ENCODE measurements at places on chromosomes 7 and 10.

GRCh38 chr7:134714470-134715205 lies 64.8 kb upstream of the CALD1 start:
- no peak for DNase-seq

GRCh38 chr7:93226310-93226709 lies at the start of gene HEPACAM2:
HEPACAM2 (minus strand) TSS chr7:93226469.
- DNase-seq, result no peak

DNA sequence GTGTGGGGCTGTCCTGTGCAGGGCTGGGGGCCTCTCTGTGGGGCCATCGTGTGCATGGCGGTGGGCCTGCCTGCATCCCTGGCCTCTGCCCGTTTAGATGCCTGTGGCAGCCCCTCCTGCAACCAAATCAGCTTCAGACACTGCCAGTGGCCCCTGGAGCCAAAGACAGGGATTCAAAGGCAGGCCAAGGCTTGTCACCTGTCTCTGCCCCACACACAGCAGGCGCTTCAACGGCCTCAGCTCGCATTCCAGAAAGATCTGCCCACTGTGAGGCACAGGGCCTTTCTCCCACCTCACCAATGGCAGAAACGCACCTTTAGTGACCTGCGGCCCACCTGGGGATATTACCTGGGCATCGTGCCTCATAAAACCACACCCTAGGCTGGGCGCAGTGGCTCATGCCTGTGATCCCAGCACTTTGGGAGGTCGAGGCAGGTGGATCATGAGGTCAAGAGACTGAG lies 46.0 kb downstream of the INSIG1 start:
- DNase-seq, result no peak

DNA sequence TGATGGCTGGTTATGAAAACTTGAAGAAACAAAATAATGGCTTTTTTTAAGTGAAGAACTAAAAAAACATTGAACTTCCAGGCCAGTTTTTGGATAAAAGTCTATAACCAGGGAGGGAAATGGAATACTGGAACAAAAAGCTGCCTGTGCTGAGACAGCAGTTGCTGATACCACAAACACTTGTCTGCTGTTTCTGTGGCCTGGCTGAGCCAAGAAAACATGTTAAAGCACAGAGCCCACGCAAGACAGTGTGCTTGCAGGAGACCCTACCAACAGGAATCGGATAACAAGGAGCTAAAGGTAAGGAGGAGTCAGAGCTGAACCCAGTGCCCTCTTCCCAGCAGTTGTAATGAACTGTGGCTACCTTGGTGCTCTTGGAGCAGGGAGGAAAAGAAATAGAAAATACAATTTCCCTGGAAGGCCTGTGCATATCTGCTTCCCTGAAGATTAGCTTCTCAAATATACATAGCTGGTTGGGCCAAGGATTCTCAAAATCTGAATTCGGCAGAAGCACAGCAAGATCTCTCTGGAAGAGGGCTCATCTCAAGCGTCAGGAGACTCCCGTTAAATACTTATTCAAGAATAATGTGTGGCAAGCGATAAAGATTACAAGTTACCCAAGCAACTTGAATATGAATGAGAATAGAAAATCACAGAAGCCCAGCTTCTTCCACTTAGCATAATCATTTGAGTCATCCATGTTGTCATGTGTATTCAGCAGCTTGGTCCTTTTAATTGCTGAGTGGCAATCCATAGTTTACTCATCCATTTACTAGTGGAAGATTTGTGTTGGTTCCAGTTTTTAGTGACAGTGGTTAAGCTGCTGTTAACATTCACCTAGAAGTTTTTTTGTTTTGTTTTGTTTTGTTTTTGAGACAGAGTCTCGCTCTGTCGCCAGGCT lies 87.6 kb downstream of the NOD1 start:
- no peak for DNase-seq

DNA sequence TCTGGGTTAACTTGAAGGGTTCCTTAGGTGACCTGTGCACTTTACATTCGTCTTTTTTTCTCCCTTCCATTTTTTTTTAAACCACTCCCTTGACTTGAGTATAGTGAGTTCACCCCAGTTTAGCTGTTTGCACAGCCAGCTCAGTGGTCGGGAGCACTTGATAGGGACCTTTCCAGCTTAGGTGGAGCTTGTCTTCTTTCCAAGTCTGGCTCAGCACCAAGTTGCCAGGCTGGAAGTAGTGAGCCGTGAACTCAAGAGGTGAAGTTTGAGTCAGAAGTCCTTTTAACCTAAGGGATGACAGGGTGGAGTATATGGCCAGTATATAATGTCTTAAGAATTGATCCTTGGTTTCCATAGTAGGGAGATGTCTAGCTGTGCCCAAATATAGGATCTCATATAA lies 7.2 kb downstream of the DNAH11 start:
- DNase-seq, result no peak

DNA sequence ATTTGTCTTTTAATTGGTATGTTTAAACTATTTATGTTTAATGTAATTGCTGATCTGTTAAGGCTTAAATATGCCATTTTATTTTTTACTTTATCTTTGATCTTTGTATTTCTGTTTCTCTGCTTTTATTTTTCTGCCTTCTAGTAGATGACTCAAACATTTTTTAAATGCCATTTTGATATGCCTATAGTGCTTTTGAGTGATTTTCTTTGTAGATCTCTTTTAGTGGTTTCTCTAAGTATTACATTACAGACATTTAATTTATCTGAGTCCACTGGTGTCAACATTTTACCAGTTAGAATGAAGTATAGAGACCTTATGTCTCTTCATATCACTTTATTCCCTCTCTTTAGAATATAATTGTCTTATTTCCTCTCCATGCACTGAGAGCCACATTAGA lies 32.7 kb downstream of the IL6 start:
- DNase-seq, result no peak

GRCh38 chr10:124524991-124525653 lies 63.5 kb downstream of the LHPP start:
- DNase-seq, result no peak

GRCh38 chr7:141355032-141355431 lies 196.2 kb upstream of the AGK start:
- no peak for DNase-seq

- DNase-seq, result no peak
Measured at GRCh38 chr10:80612261-80612660, 74.6 kb downstream of the SH2D4B start.

GRCh38 chr10:65231148-65231547 lies 1694.7 kb upstream of the LRRTM3 start:
- DNase-seq, result no peak

GRCh38 chr10:63240807-63241206 lies 107.7 kb downstream of the NRBF2 start:
- no peak for DNase-seq

- DNase-seq, result no peak
Measured at GRCh38 chr7:30863706-30864035, 48.0 kb upstream of the AQP1 start.

DNA sequence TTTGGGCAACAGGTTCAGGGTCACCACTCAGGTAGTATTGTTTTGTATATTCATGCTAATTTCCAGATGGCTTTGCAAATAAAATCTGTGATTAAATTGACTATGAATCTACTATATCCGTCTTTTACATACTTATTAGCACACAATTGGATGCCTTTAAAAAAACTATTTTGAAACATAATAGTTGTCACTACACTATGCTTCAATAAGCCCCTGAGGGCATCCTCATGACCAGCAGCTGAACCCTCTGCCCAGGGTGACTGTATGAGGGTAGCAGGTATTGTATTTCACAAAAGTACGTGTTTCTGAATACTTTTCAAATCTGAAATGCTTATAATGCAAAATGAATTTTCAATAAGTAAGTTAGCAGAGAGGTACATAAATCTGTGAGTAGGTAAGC lies 97.3 kb downstream of the DNAH11 start:
- DNase-seq, result no peak

DNA sequence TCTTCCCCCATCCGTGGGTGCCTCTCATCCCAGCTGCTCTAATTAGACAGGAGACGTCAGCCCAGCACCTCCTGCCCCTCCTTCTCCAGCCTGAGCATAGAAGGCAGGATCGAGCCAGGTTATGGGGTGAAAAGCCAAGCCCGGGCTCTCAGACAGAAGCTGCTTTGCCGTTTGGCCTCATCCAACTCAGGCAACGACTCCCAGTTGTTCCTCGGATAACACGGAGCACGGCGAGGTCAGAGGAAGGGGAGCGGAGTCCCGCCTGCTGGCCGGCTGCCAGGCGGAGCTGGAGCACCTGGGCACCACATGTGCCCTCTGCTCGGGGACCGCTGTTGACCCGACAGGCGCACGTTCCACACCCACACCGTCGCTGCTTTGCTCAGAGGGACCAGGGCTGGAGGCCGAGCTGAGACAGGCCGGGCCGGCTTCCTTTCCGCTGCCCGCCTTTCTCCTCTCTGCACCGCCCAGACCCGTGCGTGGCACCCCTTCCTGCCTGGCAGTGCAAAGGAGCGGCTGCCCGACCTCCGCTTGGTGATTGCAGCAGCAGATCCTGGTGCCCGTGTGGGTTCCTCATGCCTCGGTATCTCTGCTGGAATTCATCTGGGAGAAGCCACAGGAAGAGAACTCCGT lies 21.6 kb upstream of the UNCX start:
- no peak for DNase-seq

DNA sequence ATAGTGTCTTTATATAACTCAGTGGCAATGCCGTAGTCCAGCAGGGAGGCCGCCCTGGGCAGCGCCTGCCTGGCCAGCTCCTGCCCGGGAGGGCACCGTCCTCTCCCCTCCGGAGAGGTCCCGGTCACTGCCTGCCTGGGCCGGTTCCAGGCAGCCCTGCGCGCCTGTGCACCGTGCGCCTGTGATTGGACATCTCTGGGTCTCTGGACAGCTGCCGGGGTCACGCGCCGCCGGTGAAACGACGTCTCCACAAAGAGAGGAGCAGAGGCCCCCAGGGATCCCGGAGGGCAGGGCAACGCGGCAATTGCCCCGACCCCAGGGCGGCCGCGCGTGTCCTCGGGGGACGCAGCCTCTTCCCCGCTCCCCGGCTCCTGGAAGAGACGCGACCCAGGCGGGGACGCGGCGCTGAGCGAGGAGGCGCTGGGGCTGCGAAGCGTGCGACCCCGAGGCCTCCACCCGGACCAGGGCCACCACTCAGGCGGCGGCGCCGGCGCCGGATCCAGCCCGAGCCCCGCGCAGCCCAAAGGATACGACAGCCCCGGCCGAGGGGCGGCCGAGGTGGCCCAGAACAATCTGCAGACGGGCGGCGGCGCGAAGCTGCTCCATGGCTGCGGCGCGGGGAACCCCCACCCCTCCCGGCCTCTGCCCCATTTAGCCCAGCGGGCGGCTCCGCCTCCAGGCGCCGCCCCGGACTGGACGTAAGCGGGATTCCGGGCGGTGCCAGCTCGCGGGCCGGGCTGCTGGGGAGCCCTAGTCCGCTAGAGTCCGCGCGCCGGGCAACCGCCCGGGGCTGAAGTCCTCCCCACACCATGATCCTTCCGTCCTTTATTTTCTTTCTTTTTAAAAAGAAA lies at the start of gene PHYH:
PHYH (minus strand) TSS at position 628 of the 851 bp plus-strand sequence; CDS start at position 606, 22 bp downstream.
- DNase-seq, result peak; percentile 58

- no peak for DNase-seq
Measured at GRCh38 chr7:134703782-134704181, 57.1 kb downstream of the BPGM start.

DNA sequence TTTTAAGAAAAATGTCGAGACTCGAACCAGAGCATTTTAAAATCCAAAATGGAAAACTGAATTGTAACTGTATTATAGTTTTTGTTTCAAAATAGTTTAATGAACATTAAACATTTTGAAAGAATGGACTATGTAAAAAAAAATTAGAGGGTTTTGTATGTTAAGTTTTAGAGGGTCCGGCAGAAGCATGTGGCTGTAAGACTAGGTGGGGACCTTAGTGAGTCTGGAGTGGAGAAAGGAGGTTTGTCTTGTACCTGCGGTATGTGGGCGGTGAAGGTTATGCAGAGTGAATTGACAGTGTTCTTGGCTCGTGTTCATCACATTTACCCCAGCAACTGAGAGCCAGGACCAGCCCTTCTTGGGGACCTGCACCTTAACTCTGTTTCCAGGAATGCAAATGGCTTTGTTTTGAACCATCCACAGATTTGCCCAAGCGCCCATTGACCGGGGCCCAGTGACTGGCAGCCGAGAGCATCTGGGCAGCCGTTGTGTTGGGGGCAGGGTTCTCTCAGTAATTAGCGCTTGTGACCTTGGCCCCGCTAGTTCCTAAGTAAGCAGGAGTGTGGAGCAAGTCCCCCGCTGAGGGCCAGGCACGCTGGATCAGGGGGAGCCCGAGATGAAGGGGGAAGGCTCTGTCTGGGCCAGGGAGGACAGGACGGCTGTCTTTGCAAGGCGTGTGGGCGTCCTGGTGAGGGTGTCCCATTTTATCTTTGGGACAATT lies 1.4 kb upstream of the KLF6 start:
- no peak for DNase-seq

- no peak for DNase-seq
Measured at GRCh38 chr10:127585519-127586023, 36.5 kb downstream of the NPS start.

- DNase-seq, result peak; percentile 16
Measured at GRCh38 chr10:100341953-100342626, 4.9 kb upstream of the SCD start.

DNA sequence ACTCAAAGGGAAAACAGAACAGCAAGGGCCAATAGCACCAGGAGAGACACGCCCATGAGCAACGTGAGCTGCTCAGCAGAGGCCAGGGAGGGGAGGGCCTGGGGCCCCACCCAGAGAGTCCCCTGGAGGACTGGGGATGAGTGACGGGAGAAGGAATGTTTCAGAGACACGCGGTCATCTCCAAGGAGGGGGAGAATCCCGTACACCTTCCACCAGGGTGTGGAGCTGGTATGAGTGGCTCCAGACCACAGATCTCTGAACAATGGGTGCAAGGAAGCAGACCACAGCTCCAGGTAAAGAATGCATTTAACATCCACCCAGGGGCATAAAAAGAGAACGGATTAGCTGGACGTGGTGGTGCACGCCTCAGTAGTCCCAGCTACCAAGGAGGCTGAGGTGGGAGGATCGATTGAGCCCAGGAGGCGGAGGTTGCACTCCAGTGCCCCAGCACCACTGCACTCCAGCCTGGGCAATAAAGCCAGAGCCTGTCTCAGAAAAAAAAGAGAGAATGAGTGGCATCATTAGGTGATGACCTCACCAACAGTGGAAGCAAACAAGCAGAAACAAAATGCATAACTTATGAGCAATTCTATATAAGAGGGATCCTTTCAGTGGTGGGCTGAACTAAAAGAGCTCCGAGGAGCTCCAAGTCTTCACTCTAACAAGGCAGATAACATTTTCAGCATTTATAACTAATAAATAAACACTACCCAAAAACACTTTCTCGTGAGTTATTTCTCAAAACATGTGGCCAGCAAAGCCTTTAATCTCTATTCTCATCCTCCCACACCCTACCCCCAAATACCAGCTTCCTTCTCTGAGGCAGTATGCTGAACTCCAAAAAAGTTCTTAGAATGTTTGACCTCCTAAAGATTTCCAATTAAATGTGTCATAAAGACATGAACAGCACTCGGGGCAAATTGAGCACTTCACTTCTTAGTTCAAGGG lies 12.5 kb downstream of the PSAP start:
- DNase-seq, result no peak

GRCh38 chr7:132251327-132251659 lies 325.0 kb downstream of the PLXNA4 start:
- no peak for DNase-seq

- no peak for DNase-seq
Measured at GRCh38 chr7:137606061-137606674, 240.6 kb downstream of the DGKI start.

- no peak for DNase-seq
Measured at GRCh38 chr7:128259131-128260061, 18.3 kb downstream of the LEP start.

All from stimulated activated CD4-positive, alpha-beta T cell treated with anti-CD3 and anti-CD28 coated beads, TNF-alpha, amount 100 ng/mL, for 48 hours (primary cell).